ENCODE measurements at places on chromosomes 7 and 10.

DNA sequence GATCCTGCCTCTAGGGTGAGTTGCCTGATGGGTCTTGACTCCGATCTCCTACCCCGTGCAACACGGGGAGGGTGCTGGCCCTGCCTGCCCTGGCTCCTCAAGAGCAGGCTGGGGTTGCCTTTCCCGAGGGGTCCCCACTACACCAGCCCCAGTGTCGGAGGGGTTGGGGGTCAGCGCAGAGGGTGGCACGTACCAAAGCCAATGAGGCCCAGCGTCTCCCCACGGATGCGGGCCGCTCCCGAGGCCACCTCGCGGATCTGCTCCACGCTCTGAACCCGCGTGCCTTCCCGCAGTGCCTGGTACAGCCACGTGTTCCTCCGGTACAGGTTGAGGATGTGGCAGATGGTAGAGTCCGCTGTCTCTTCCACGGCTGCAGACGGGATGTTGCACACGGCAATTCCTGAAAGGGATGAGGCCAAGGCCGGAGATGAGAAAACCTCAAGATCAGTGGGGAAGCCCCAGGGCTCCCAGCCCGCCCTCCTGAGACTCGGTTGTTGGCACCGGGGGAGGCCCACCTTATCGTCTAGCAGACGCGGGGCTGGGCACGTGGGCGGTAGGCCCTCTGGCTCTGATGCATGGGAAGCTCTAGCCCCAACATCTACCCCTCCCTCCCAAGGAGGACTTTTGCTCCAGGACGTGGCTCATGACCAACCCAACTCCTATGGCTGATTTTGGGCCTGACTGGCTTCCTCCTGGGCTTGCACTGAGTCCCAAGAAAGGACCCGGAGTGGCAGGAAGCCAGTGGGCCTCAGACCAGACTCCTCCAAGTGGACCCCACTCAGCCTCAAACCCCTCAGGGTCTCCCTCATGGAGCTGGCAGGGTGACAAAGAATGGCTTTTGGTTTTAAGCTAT is 56.1 kb downstream of the ZRANB1 start:
- no peaks in the 10 kb centered on the region for H3K27me3 ChIP-seq
- H3K36me3 ChIP-seq: peaks cover 30% of the 10 kb centered on the region
- DNase-seq: no peak
- no peak overlapping the region for H3K27ac ChIP-seq
- no peak overlapping the region for H3K4me3 ChIP-seq
- peaks cover 7% of the 10 kb centered on the region for H3K4me1 ChIP-seq

- H3K27ac ChIP-seq: no peak overlapping the region
- DNase-seq: no peak
- peaks cover 19% of the 10 kb centered on the region for H3K36me3 ChIP-seq
- peaks cover 37% of the 10 kb centered on the region for H3K27me3 ChIP-seq
- peaks cover 42% of the 10 kb centered on the region for H3K4me1 ChIP-seq
These were observed 1.0 kb downstream of the NPM3 start for GRCh38 chr10:101781984-101782810.

DNA sequence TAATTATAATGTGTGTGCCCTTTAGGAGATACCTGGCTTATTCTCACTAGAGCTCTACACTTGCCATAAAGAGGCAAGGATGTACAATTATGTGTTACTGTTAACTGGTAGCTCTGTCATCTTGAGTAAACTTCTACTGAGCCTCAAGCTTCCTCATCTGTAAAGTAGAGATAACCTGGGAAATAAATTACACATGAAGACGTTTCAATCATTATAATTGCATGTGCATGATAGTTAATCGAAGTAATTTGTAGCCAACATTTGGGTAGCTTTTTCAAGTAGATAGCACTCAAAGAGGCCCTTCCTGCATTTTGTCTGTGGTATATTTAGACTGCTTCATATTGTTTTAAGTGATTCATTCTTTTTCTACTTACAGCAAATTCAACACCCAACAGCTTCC is 2.4 kb downstream of the CCT6A start:
- H3K27me3 ChIP-seq: no peaks in the 10 kb centered on the region
- DNase-seq: no peak
- no peak overlapping the region for H3K27ac ChIP-seq
- H3K4me3 ChIP-seq: no peak overlapping the region
- peaks cover 18% of the 10 kb centered on the region for H3K36me3 ChIP-seq

GRCh38 chr10:63268149-63268797 is 135.1 kb downstream of the NRBF2 start:
- peaks cover 19% of the 10 kb centered on the region for H3K4me1 ChIP-seq
- H3K36me3 ChIP-seq: no peaks in the 10 kb centered on the region
- no peak for DNase-seq
- H3K27ac ChIP-seq: peak overlapping the region; percentile 100
- no peaks in the 10 kb centered on the region for H3K27me3 ChIP-seq
- peak overlapping the region; percentile 87 for H3K4me3 ChIP-seq

- DNase-seq: peak; percentile 60
- H3K36me3 ChIP-seq: no peaks in the 10 kb centered on the region
- no peak overlapping the region for H3K27ac ChIP-seq
These were observed 12.3 kb downstream of the CNPY1 start for GRCh38 chr7:155533827-155534690.

DNA sequence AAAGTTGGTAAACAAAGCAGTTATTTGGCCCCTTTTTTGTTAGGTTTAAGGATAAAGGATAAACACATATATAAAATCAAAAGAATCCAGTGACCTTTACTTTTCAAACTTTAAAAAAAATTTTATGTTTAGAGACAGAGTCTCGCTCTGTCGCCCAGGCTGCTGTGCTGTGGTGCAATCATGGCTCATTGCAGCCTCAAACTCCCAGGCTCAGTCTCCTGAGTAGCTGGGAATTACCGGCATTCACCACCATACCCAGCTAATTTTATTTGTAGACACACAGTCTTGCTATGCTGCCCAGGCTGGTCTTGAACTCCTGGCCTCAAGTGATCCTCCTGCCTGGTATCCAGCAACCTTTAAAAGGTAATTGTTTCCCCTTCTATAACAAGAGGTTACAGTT is 31.3 kb downstream of the GNA12 start:
- no peaks in the 10 kb centered on the region for H3K27me3 ChIP-seq
- H3K27ac ChIP-seq: no peak overlapping the region
- H3K36me3 ChIP-seq: peaks cover 9% of the 10 kb centered on the region
- H3K4me3 ChIP-seq: no peak overlapping the region

DNA sequence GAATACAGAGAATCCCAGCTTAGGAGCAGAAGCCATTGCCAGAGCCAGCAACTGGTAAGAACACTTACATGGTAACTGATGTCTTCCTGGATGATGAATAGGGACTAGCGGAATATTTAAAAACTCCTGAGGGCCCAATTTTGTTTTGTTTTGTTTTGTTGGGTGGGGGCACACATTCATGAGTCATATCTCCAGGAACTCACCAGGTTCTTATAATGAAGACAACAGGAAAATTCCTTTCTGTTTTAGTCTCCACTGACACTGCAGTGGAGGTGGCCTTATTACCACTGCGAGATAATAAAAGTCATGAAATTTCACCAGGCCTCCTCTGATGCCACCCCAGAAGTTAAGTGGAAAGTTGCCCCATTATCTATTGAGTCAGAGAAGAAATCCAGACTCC is 6.6 kb upstream of the CUZD1 start:
- H3K27me3 ChIP-seq: peaks cover 27% of the 10 kb centered on the region
- H3K27ac ChIP-seq: no peak overlapping the region
- no peak for DNase-seq
- H3K4me1 ChIP-seq: no peaks in the 10 kb centered on the region

DNA sequence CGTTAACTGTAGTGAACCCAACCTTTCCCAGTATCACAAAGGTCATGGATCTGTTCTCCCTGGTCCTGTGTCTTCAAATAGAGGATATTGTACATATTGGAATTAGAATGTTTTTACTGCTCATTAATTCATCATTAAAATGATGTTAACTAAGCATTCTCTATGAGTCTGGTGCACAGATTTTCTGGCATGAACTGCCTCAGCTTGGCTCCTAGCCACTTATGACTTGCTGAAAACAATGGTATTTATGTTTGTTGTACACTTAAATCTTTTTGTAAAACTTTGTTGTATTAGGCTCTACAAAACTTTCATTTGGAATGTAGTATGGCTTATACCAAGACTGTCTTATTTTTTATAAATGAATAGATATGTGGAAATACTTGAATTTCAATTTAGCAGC is 329.4 kb downstream of the TFEC start:
- no peaks in the 10 kb centered on the region for H3K36me3 ChIP-seq
- H3K27ac ChIP-seq: no peak overlapping the region
- no peak for DNase-seq

DNA sequence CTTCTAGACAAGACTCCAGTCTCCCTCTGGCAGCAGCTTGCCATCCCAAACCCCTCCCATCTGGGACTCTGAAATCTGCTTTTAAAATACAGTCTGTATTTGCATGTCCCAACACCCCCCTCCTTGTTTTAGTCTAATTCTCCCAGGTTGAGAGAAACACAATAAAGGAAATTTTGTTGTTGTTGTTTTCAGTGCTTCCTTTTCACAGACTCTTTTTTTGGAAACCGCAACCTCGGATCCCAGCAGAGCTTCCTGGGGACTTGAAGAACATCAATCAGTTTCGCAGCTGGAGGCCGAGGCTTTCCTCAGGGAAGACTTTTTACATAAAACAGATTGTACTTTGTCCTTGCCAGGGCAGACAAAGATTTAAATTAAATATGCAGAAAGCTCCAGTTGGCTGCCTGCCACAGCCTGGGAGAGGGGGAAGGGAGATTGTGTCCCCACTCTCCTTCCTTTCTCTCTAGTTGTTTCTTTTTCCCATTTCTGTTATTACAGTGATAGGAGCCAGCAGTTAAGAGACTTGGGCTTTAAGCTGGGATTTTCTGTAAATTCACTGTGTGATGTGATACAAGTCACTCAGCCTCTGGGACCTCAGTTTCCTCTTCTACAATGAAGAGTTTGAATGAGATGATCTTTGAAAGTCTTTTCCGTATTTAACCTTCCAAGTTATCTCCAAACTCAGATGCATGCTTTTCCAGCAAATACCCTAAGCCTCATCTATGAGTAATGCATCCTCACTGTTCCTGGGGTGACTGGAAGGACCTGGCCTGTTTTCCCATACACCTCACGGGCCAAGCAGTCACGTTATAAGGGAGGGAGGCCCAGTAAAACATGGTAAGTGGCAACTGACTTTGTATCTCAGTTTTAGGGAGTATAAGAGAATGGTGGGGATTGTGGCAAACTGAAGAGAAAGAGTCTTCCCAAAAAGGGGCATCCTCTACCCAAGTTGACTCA is 192.3 kb downstream of the REEP3 start:
- H3K27ac ChIP-seq: peak overlapping the region; percentile 91
- peaks cover 38% of the 10 kb centered on the region for H3K4me1 ChIP-seq
- H3K36me3 ChIP-seq: no peaks in the 10 kb centered on the region
- peaks cover 8% of the 10 kb centered on the region for H3K27me3 ChIP-seq

- H3K27ac ChIP-seq: no peak overlapping the region
- peaks cover 50% of the 10 kb centered on the region for H3K36me3 ChIP-seq
- peaks cover 41% of the 10 kb centered on the region for H3K4me1 ChIP-seq
These were observed 31.8 kb downstream of the TES start for GRCh38 chr7:116242178-116242577.

GRCh38 chr7:43925984-43926797 is at the start of gene UBE2D4:
TSS of gene UBE2D4 (plus strand) at chr7:43926436. CDS start at chr7:43926533, 97 bp downstream.
- H3K4me3 ChIP-seq: peak within 1 kb of the TSS; percentile 71
- H3K27me3 ChIP-seq: no peaks in the 10 kb centered on the region
- peak within 1 kb of the TSS; percentile 90 for H3K27ac ChIP-seq
- no peaks in the 10 kb centered on the region for H3K36me3 ChIP-seq
- peaks cover 12% of the 10 kb centered on the region for H3K4me1 ChIP-seq

DNA sequence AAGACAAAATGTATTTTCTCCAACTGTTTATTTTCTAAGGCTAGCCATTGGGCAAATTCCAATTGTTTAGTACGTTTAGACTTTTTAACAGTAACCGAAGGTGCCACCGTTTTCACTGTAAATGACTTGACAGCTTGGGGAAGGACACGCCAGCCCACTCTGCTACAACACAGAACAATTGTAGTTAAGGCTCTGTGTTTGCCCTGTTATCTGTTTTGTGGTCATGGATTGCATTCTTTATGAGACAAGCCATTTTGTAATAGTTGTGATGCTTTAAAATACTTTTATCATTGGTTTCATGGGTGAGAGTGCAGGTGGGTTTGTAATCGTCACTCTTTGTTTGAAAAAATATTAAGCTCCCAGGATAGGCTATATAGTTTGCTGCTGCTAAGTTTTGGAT is 6.6 kb upstream of the PITRM1 start:
- no peaks in the 10 kb centered on the region for H3K36me3 ChIP-seq
- H3K27ac ChIP-seq: no peak overlapping the region
- no peak overlapping the region for H3K4me3 ChIP-seq
- no peaks in the 10 kb centered on the region for H3K4me1 ChIP-seq

DNA sequence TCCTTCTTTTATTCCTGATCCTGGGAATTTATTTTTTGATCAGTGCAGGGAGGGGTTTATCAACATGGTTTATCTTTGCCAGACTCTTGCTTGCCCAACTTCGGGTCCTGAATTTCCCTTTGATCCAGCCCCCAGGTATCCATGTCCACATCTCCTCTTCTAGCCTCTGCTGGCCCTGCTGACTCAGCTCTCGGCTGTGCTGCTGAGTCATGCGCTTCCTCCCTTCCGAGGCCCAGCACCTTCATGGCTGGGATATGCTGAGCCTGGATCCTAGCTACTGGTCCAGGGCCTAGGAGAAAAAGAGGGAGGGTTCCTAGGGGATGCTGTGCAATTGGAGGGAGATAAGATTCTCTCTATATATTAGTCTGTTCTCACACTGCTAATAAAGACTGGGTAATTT is 380.7 kb upstream of the SHH start:
- H3K27ac ChIP-seq: no peak overlapping the region
- no peaks in the 10 kb centered on the region for H3K36me3 ChIP-seq
- no peaks in the 10 kb centered on the region for H3K4me1 ChIP-seq
- no peak for DNase-seq
- H3K27me3 ChIP-seq: peaks cover 5% of the 10 kb centered on the region

DNA sequence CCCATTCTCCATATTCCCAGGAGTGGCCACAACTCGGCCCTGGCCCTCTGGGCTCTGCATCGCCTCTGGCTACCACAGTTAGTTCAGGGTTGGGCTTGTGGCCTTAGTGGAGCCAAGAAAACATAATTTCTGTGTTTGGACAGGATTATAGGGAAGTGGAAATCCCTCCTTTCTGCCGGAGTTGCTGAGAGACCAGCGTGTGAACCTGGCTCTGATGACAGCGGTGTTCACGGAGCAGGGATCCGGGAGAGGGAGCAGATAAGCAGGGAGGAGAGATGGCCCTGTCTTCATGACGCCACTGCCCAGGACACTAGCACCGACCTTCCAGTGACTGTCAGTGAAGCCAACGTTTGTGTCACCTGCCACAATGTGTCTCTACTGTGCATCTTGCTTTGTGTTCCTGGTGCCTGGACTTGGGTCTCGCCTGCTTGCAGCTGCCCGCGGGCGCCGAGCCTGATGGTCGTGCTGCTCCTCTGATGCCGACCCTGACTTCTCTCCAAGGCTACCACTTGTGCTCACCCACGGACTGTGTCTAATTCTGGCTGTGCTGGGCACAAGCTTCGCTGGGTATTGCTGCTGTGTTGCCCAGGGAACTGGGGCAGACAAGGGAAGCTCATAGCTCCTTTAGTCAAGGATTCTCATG is 67.0 kb upstream of the VIPR2 start:
- no peak overlapping the region for H3K27ac ChIP-seq
- H3K4me1 ChIP-seq: no peaks in the 10 kb centered on the region
- no peaks in the 10 kb centered on the region for H3K36me3 ChIP-seq
- no peaks in the 10 kb centered on the region for H3K27me3 ChIP-seq
- no peak overlapping the region for H3K4me3 ChIP-seq
- DNase-seq: no peak

Measured in mesothelial cell of epicardium (in vitro differentiated cells).